ENCODE measurements at places on chromosomes 1 and 21.

DNA sequence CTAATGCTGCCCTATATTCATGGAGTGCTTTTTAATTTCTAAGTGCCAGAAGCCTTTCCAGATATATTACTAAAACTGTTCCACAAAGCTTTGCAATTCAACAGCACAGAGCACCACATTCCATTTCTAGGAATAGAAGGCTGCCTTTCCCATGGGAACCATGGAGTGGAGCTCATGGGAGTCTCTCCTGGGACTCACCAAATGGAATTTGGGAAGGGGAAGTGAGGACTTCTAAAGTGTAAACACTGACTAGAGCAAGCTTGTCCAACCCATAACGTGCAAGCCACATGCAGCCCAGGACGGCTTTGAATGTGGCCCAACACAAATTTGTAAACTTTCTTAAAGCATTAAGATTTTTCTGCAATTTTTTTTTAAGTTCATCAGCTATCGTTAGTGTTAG, 190.4 kb upstream of the TNR start:
- no peak for DNase-seq

DNA sequence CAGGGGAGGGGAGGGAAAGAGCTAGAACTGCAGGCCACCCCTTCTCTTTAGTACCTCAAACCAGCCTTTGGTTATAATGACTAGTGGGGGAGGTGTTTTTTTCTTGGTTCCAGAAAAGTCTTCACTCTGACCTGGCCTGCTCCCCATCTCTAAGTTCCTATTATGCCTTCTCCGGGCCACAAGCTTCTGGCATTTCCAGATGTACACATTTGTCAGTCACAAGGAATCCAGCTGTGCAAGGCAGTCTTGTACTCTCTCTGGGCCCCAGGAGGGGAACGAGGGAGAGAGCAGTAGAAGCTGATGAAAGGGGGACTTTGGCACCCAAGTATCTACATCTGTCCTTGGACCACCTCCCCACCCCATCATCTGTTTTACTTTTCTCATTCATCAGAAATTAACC, 2.7 kb upstream of the FALEC start:
- DNase-seq = no peak

DNA sequence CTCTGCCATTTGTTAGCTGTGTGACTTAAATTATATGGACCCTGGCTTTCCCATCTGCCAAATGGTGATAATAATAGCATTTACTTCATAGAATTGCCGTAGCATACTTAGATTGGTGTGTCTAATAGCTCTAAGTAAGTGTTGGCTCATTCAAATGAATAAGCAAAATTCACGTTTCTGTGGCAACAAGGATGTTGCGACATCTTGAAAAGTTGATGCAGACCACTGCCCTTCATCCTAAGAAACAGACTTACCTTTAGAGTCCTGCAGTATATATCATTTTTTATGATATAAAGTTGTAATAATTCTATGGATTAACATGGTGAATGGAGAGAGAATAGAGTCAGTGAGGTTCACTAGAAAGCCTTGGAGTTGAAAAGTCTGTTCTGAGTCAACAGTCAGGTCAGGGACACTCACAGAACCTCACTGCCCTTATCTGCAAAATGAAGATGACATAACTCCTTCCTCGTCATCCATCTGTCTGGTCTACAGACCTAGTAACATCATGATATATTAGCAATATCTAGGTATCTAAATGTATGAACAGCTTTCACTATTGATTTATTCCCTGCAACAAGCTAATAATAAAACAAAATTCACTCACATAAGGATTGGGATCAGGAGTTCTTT, 167.3 kb upstream of the C8B start:
- DNase-seq = no peak

GRCh38 chr1:118116909-118117308, 68.1 kb downstream of the SPAG17 start:
- DNase-seq = no peak

DNA sequence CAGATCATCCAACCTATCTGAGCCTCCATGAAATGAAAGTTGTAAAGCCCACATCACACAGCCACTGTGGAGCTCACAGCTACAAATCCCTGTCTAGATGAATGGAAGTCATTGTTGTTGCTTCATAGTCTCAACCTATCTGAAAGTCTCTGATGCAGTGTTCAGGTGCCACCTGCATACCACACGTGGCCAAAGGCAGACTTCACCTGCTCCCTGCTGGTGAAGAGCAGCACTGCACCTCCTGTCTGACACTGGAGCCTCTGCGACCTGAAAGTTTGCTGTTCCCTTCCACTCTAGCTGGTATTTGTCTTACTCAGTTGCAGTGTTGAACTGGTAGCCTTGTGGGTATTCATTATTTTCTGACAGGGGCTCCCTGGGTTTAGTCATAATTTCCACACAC, 18.4 kb downstream of the LORICRIN start:
- DNase-seq = peak; percentile 55

DNA sequence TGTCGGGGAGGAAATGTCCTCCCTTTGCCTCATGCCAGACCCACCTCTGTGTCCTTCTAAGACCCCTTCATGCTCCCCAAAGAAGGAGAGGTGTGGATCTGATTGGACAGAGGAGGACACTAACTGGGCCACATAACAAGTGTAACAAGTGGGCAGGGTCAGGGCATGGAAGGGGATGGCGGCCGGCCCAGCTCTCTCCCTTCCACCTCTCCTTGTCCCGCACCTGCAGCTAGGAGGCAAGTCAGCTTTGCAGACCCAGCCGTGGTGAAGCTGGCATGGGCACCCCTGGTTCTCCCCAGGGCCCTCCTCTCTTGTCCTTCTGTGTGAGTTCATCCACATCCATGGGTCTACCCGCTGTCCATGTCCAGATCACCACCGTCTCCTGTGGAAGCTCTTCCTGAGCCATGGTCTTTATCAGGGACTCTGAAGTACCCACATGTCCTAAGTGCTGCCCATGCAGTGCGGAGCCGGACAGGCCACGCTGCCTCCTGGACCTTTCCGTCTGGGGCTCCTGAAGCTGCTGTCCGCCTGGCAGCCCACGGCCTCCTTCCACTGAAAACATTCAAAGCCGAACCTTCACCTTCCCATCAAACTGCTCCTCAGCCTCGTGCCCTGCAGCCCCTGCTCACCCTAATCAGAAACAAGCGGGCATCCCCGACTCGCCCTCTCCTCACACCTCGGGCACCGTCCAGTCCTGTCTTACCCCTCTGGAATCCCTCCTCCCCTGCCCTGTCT, 460.5 kb downstream of the PTPRU start:
- no peak for DNase-seq

DNA sequence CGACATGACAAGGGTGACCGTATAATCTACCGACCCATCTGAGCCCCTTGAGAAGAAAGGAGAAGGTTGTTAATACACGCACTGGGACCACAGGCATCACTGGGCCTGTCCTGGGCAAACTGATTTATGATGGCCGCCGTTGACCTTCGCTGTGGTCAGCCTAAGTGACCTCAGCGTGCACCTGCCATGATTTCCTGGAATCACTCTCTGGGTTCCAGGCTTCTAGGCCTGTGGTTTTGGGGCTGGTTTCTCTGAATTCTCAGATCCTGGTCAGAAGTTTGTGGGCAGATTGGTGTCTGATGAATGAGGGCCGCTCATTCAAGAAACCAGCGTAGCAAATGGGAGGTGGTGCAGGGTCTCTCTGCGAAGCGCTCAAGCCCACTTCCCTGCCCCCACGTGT, 64.0 kb downstream of the SIK1 start:
- no peak for DNase-seq

GRCh38 chr1:44273560-44274350, 60.5 kb downstream of the DMAP1 start:
- DNase-seq = no peak

DNA sequence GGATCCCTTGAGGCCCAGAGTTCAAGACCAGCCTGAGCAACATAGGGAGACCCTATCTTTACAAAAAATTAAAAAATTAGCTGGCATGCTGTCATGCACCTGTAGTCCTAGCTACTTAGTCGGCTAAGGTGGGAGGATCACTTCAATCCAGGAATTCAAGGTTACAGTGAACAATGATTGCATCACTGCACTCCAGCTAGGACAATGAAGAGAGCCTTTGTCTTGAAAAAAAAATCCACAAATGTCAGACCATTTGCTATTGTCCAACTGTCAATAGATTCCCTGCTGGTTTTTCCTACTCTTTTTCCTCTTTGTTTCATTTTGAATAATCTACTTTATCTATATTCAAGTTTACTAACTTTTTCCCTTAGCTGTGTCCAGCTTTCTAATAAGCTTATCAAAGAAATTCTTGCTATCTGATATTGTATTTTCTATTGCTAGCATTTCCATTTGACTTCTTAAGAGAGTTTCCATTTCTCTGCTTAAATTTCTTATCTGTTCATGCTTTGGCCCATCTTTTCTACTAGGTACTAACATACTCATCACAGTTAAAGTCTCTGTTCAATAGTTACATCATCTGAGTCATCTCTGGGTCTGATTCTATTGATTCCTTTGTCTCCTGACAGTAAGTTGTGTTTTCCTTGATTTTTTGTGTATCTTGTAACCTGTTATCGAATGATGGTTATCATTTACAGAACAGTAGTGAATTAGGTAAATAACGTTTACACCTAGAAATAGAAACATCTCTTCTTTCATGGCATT, 14.8 kb downstream of the MT1HL1 start:
- DNase-seq = no peak

DNA sequence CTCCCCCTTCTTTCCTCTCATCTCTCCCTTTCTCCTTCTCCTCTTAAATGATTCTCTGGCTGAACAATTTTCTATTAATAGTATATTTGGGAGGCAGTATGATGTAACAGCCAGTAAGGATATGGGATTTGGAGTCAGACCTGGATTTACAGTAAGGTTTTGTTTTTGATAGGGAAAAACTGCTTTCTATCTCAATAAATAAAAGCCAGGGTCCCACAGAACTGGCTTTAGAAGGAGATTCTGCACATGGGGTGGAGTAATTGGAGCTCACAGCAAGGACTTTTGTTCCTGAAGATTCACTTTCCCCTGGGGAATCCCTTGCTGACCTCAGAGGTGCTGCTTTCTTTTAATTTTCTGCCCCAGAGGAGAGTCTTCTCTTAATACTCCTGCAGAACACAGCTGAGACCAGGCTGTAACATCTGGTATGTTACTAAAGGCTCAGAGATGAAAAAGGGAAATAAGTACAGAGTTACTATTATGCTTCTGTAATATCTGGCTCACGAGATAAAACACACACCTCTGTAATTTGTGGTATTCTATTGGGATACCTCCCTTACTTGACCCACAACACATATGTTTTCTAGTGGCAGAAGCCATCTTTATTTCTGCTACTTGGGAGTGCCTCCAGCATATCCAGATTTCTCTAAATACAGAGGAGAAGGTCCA, 13.4 kb downstream of the EPB41 start:
- no peak for DNase-seq

DNA sequence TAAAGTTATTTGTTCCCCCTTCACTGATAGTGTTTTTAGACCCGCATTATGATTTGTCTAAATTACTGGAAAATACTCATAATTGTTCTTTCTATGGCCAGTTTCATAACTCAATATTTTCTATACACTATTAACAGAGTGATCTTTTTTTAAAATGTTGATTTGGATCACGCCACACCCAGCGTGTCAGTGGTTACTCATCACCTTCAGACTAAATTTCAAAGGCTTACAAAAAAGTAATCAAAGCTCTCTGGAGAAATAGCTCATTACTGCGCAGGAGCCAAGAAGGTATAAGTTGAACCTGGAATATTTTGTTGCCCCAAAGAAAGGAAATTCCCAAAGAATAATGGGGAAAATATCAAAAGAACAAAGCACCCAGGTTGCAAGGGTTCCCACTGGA, 104.9 kb downstream of the EVI5 start:
- DNase-seq = no peak

DNA sequence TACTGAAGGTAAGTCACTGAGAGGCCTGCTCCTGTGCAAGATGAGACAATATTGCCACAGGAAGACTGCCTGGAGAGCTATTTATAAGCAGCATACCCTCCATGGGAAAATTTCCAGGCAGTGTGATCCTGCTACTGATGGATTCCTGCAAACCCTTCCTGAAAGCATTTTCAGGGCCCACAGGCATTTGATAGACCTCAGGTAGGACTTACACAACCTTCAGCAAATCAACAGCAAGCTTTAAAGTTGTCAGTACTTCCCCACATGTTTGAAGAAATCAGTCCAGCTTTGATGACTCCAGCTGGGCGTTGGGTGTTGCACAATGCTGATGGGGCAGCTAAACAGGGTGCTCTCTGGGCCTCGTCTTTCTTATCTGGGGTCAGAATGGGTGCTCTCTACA, 108.8 kb downstream of the PLXNA2 start:
- DNase-seq = no peak

- no peak for DNase-seq
Observed at GRCh38 chr1:247908766-247909165, 11.3 kb upstream of the OR2T8 start.

DNA sequence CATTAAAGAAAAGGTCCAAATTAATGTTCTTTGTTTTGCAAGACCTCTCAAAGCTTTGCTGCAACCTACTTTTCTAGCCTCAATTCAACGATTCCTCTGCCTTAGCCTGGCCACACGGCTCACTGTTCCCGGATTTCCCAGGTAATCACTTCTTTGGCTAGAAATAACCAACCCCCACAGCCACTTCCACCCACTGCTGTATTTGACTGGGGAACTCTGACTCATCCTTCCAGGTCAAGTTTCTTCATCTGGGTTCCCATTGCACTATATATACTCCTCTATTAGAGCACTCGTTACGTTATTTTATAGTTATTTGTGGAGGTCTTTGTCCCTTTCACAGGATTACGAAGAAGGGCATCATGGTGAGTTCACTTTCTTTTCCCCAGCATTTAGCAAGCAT, 185.9 kb downstream of the CACNA1E start:
- no peak for DNase-seq

DNA sequence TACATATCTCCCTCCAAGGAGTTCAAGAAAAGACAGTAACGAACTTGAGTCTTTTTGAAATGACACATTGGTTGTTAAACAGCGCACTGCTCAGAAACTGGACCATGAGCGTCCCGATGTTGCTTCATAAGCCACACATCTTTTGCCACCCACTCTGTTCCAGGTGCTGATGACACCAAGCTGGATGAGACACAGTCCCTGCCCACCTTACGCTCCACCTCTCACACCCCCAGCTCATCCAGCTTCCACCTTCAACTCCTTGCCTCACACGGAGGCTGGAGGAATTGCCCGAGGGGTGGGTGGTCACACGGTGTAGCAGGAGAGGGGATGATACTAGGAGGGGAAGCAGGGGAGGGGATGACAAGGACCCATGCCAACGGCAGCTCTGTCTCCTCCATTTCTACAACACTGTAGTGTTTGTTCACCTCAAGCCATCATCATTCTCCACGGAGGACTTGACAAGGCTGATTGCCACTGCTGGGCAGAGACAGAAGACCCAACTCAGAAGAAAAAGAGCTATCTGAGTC, 148.5 kb upstream of the TNR start:
- no peak for DNase-seq

- no peak for DNase-seq
Observed at GRCh38 chr1:58818976-58819375, 35.1 kb upstream of the JUN start.

GRCh38 chr1:84541679-84542078, 32.6 kb downstream of the CTBS start:
- DNase-seq = no peak

- no peak for DNase-seq
Observed at GRCh38 chr21:14864211-14865021, 200.4 kb downstream of the NRIP1 start.

GRCh38 chr1:27361044-27361402, 5.7 kb downstream of the MAP3K6 start:
- DNase-seq = no peak

GRCh38 chr1:66460776-66461175, 73.2 kb upstream of the SGIP1 start:
- DNase-seq = no peak
